ENCODE measurements at places on chromosomes 11 and 22.

DNA sequence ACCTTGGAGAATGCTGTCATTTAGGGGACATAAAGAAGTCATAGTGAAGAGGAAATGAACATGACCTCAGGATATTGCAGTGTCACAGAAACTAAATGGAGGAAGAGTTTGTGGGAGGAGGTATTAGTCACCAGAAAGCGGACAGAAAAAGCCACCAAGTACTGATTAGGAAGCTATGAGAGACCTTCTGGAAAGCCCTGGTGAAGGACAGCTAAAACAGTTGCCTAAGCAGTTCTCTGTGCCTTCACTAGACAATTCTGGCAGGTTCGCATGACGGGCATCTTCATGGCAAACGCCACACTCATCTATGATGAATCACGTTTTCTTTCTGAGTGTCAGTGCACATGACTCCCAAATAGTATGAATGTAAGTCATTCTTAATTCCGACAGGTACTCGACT lies 325.8 kb downstream of the C11orf87 start:
- no peak for DNase-seq

- no peak for DNase-seq
Measured at GRCh38 chr22:17920145-17920605, 104.2 kb downstream of the MICAL3 start.

DNA sequence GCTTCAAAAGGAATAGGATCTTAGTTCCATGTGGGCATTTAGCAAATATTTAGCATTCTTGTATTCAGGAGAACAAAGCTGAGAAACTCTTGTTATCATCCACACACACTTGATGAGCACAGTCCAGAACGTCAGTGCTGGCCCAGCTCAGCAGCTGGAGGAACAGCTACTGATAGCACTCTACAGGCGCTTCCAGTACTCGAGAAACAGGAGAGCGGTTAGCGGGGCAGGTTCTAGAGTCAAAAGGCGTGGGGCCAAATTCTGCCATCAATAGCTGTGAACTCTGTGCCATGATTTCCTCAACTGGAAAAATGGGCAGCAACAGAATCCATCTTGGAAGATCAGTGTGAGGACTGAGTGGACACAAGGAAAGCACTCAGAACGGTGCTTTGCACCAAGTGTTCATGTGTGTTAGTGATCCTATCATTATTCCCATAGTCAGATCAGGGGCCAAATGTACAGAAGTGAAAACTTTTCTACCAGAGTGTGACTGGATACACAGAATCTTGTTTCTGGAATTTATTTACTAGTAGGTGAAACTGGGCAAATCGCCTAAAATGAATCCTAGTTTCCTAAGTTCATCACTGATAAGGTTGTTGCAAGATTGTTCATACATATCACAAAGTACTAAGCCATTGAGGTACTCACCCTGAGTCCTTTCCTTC lies 3.2 kb downstream of the JOSD1 start:
- DNase-seq, result no peak

DNA sequence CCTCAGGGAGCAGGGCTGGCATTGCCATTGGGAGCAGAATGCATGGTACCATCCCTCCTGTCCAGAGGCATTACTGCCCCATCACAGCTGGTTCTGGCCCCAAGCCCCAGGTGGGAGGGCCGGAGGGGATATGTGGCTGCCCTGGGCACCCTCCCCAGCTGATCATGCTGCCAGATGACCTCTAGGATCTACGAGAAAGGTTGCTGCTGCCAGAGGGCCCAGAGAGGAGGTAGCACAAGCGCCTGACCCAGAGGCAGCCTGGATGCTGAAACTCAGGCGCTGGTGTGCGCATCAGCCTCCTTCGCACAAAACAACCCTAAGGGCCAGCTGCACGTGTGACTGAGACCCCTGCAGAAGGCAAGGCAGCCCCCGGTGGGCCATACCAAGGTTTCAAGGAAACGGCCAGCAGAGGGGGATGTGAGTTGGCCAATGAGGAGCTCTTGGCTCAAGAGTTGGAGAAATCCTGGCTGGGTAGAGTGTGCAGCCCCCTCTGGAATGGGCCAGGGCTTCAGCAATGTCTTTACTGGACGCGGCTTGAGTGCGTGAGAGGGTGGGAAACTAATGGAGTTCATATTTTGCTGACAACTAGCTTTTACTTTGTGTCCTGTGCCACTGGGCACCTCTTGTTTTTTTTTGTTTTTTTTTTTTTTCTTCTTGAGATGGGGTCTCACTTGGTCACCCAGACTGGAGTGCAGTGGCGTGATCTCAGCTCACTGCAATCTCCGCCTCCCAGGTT lies 88.3 kb upstream of the PARVA start:
- no peak for DNase-seq

- DNase-seq, result no peak
Measured at GRCh38 chr22:26322179-26322905, 106.7 kb upstream of the ASPHD2 start.

GRCh38 chr11:73734993-73735392 lies 25.9 kb downstream of the RAB6A start:
- DNase-seq, result no peak

GRCh38 chr11:128261011-128261421 lies 326.3 kb downstream of the ETS1 start:
- no peak for DNase-seq

DNA sequence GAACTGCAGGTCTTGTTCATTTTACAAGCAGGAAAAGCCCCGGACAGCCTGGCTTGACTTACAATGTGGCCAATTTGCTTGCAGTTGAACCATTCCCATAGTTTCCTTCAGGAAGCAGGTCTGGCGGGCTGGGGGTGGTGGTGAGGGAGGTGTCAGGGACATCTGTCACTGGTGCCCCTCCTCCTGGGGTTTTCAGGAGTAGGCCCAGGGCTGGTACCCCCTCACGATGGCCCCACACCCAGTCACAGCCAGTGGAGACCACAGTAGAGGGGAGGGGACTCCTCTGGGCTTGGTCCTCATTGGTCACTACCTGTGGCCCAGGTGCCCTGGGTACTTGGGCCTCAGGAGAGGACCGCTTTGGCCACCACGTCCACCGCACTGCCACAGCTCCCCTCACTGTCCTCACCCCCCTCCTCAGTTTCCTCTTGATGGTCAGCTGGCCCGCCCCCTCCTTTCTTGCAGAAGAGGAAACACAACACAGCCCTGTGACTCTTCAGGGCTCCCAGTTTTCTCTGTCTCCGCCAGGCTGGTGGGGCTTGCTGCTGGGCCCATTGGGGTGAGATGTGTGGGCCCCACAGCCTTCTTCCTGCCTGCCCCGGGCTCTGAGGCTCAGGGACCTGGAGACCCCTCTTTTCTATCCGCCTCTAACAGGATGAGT lies 39.8 kb upstream of the SHISAL1 start:
- DNase-seq, result no peak

- no peak for DNase-seq
Measured at GRCh38 chr22:40030758-40031095, 36.0 kb downstream of the FAM83F start.

- no peak for DNase-seq
Measured at GRCh38 chr11:127862406-127862805, 725.0 kb downstream of the ETS1 start.

- no peak for DNase-seq
Measured at GRCh38 chr11:67029146-67029545, 6.2 kb downstream of the SYT12 start.

GRCh38 chr11:110951037-110951949 lies 239.1 kb upstream of the ARHGAP20 start:
- no peak for DNase-seq

DNA sequence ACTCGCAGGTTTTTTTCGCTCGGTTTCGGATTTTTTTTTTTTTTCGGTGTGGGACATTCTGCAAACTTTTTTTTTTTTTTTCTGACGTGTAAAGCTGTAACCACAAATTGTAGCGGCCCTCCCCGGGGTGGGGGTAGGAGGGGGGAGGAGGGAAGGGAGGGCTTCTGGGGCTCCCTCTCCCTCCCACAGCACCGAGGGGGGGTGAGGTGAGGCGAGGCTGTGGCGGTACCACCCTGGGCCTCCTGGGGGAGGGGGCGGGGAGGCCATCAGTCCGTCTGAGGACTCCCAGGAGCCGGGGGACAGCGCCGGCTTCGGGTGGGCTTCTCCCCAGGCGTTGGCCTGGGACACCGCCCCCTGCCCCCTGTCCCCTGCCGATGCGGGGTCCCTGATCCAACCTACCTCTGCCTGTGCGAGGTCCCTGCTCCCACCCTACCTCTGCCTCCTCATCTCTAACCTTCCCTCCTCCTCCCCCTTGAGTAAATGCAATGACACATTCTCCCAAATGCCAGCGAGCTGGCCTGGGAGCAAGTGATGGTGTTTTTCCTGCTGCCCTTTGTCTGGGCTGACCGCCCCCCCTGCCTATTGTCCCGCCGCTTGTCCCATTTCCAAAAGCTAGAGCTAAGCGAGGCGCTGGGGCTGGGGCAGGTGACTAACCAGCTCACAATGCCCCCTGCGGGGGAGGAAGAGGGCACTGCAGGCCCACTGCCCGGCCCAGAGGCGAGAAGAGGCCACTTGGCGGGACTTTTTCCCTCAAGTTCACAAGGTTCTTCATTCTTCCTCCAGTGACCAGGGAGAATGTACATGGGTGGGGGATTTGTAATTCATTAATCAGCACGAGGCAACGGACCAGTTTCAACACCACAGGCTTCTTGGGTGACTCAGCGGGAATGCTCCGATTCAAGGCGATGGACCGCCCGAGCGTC lies 511 bp upstream of the CLCF1 start:
- peak; percentile 62 for DNase-seq

GRCh38 chr11:86670181-86670580 lies 2.2 kb downstream of the ME3 start:
- DNase-seq, result no peak

DNA sequence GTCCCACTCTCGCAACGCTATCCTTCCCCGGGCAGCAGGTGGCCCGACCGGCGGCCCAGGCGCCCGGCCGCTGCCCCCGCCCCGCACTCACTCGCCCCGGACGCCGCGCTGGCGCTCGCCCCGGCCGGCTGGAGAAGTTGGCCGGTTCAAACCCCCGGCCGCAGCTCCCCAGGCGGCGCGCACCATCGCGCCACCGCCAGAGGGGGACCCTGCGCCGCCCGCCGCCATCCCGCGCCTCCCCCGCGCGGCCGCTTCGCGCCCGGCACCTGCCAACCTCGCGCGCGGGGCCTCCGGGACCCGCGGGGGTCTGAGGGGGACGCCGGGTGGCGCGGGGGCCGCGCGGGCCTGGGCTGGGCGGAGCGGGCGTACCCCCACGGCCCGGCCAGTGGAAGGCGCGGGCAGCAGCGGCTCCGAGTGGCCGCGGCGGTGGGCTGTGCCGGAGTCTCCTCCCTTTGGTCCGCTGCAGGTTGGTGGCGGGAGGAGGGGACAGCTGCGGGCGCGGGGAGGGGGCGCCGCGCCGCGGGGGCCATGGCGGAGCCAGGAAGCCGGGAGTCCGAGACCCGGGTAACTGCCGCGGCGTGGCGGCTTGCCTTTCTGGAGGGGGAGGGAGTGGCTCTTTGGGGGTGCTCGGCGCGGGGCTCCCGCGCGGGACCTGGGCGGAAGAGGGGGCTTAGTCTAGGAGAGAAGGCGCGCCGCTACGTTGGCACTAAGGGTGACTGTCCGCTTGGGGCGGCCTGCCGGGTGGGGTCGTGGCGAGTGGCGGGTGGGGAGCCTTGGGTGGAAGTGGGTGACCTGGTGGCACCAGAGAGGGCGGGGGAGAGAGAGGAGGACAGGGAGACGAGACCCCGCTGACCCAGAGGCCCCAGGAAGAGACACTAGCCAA lies at the start of the genes MPST and TST:
Gene MPST (plus strand): TSS at position 434 of the 883 bp plus-strand sequence. CDS start 95 bp downstream, at position 529.
Gene TST (minus strand): TSS at position 139 of the 883 bp plus-strand sequence. CDS start 715 bp downstream, outside the sequence.
- DNase-seq, result peak; percentile 16

DNA sequence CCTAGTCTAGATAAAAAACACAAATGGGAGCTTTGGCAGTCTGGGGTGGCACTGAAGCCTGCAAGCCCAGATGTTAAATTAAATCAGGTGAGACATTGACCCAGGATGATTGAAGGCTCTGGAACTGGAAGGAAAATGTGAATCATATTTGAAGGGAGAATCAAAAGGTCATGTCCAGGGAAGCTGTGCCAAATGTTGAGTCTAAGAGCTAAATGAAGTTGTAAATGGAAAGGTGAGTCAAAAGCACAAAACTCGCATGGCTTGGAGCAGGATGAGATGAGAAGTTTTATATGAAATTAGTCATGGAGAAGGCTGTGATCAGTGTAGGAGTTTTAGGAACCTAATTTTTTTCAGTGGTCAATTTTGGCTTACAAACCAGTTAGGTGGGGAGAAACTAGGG lies 301.1 kb downstream of the BLID start:
- DNase-seq, result no peak

DNA sequence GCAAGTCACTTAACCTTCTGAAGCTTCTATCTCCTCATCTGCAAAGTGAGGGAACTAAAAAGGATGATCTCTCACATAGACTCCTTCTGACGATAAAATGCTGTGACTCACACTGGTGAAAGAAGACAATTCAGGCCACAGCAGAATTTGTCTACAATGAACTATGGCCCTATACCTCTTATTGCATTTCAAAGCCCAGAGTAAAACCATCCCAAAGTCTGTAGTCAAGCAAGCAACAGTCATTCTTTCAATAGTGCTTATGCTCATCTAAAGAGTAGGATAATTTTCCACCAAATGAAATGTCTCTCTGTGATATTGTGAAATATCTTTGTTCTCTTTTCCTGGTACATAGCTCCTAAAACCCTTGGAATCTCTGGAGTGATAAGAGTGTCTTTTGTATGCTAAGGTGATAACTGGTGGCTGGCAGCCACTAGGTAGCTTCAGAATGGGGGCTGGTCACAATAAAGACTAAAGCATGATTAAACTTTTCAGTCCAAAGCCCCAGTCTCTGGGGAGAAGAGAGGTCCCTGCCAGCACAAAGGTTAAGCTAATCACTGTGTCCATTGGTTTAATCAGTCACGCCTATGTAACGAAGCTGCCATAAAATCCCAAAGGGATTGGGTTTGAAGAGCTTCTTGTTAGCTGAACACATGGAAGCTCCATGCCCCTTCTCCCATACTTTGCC lies 30.8 kb downstream of the SYTL2 start:
- DNase-seq, result no peak

DNA sequence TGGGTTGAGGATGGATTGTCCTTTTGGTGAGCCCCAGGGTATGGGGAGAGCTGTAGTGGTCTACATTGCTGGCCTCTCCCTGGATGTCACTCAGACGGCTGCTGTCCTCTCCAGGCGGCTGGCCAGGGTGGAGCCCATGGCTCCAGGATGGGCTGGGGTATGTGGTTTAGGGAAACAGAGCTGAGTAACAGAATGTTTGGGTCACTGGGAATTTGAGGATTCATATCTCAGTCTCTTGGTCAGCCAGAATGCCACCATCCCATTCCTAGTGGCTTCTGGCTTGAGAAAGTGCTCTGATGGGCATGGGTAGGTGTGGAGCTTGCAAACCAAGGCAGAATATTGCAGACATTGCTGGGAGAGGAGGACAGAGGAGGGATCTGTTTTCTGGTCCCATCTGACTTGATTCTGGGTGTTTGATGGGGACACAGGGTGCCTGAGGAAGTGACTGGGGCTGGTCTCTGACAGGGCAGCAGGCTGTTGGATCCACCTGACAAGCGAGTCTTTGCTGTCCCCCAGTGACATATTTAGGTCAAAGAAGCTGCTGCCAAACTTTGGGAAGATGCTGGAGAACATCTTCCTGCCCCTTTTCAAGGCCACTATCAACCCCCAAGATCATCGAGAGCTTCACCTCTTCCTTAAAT lies 41.4 kb downstream of the AMPD3 start:
- DNase-seq, result no peak

DNA sequence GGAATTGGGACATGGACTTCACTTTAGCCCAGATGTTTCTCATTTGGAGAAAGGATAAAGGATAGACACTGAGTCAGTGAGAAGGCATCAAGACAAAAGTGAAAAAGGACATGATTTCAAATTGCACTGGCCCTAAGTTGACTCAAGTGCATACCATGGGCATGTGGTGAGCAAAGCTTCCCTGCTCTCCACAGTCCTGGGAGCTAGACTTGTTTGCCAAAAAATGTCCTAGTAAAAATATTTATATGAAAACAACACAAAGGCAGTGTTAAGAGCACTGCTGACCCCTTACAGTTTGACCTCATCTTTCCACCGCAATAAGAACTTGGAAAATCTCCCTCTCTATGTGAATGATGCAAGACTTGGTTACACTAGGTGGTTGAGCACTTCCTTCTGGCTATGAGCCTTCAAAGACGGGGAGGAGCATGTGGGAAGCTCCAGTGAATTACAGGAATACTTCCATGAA lies 46.5 kb upstream of the FIBIN start:
- no peak for DNase-seq
